ENCODE measurements at places on chromosomes 13 and 19.
A peak's percentile ranks its signal among the peaks of the same experiment; 100 is the strongest.

DNA sequence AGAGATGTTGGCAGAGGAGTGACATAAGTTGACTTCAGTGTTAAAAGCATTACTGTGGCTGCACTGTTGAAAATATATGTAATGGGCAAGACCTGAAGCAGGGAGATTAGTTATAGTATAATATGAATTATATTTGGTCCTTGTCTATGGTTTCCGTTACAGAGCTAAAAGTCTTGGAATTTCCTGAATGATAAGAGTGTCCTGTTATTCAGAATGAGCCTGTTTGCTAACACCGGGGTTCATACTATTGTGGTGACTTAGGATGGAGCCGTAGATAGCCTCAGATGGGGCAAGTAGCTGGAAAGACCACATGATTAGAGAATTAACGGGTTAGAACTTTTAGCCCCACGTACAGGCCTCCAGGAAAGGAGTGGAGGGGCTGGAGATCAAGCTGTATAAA is 5.7 kb downstream of the USPL1 start:
- no peak for DNase-seq

DNA sequence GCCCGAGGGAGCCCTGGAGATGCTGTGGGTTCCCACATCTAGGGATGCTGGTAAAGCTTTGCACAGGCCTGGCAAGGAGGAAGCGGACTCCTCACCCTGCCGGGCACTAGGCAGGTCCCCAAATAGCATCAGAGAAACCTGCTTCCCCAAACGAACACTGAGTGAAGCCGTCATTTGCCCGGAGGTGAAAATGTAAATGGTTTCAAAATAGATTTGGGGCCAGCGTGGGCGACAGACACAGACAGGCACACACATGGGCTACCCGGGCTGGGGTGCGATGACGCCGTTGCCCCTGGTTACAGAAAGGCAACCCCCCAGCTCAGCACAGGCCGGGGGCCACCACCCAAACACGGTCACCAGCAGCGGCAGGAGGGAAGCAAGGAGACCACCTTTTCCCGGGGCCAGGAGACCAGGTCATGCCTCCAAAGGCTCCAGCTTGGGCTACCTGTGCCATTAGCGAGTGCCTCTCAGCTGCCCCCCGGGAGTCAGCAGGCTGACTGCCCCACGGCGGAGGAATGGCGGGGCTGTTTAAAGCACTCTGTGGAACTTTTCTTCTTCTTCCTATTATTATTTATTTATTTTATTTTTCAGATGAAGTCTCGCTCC is 47.5 kb upstream of the NDUFS7 start:
- DNase-seq, result no peak

GRCh38 chr19:51000981-51001380 is 423 bp downstream of the KLK8 start:
- DNase-seq, result no peak

GRCh38 chr13:80979035-80979641 is 638.2 kb upstream of the SPRY2 start:
- peak; percentile 14 for DNase-seq

DNA sequence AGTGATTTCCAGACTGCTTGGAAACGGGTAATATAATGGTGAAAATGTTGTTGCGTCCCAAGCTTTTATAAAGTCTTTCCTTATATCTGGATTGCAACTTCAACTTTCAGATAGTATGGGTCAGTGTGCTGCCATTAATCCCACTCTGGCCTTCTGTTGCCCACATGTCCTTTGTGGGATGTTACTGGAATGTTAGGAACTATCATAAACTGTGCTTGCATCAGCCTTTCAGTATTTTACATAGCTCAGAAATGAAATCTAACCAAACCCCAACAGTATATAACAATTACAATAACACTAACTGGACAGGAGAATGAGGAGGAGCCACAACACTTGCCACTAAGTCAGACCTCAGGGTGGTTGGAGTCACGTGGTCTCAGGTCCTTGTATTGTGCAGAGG is 78.9 kb downstream of the LNX2 start:
- no peak for DNase-seq

DNA sequence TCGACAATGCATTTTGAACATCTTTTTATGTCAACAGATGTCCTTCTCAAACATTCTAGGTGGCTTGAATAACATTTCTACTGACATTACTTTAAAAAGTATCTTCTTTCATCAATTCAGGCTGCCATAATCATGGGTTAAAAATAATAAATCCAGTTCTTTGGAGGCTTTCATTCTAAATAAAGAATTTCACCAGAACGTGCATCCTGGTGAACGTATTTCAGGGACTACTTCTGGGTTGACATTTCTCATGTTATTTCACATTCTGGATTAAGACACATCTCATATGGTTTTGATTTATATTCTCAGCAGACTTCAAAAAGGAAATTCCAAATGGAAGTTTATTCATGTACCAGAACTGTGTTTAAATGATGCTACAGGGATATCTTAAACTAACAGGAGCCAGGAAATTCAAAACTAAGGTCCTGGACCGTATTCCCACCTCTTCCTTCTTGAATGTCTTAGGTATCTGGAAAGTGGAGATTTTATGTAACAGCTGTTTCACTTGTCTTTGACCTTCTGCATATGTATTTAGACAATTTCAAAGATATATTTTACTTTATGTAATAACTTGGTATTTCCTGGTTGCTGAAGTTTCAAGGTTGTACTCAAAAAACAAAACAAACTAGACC is 107.2 kb downstream of the STARD13 start:
- DNase-seq, result no peak

DNA sequence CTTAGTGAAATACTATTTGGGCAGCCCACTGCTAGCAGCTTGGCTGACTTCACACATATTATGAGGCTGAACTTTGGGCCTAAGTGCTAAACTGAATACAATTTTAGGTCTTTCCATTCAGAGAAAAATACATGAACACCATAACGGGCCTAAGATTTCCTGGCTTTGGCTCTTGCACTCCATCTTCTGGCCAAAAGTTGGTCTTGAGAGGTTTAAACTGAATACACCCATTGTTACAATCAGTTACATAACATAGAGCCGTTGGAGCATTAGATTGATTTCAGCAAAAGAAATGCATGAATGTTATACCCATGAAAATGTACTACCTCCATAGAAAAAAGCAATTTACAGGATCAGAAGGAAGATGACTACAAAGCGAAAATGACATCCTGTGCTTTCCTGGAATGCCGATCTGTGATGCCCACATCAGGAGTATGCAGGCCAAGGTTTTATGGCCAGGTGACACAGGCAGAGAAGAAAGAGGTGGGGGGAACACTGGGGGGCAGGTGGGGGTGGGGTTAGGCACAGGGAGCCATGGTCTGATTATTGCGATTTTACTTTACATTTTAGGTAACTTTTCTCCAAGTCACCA is 11.1 kb upstream of the SHISA2 start:
- peak; percentile 52 for DNase-seq

GRCh38 chr19:940591-941291 is 14.9 kb downstream of the ARID3A start:
- peak; percentile 74 for DNase-seq

DNA sequence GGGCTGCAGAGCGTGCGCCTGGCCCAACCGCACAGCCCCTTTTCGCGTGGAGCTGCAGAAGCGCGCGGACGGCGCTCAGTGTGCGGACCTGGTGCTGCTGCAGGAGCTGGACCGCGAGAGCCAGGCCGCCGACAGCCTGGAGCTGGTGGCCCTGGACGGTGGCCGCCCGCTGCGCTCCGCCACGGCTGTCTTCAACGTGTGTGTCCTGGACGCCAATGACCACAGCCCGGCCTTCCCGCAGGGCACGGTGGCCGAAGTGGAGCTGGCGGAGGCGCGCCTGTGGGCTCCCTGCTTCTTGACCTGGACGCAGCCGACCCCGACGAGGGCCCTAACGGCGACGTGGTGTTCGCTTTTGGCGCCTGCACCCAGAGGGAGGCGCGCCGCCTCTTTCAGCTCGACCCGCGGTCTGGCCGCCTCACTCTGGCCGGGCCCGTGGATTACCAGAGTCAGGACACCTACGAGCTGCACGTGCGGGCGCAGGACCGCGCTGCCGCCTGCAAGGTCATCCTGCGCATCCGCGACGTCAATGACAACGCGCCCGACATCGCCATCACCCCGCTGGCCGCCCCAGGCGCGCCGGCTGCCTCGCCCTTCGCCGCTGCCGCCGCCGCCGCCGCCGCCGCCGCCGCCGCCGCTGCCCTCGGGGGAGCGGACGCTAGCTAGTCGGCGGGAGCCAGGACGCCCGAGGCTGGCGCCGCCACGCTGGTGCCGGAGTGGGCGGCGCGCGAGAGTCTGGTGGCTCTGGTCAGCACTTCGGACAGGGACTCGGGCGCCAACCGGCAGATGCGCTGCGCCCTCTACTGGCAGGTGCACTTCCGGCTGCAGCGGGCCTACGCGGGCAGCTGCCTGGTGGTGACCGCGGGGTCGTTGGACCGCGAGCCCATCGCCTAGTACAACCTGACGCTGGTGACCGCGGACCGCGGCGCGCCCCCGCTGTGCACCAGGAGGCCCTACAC is 172.2 kb downstream of the OLFM4 start:
- no peak for DNase-seq

GRCh38 chr19:2567580-2567979 is 91.7 kb downstream of the GADD45B start:
- no peak for DNase-seq

- no peak for DNase-seq
Observed at GRCh38 chr13:85828094-85828684, 29.0 kb upstream of the SLITRK6 start.

DNA sequence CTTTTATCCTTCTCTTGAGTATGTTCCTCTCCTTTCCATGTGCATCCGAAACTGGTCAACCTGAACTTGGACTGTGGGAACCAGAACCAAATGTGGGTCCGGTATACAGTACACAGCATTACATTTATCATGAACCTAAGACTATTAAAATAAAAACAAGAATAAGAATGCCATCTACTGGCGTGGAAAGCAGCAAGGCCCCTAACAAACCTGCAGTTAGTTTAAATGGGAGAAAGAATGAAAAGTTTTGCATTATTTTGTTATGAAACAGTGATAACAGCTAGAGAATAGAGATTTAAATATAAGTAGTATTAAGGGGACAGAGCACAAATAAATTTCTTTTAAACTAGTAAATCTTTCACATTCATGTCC is 159.5 kb downstream of the RBM26 start:
- no peak for DNase-seq

DNA sequence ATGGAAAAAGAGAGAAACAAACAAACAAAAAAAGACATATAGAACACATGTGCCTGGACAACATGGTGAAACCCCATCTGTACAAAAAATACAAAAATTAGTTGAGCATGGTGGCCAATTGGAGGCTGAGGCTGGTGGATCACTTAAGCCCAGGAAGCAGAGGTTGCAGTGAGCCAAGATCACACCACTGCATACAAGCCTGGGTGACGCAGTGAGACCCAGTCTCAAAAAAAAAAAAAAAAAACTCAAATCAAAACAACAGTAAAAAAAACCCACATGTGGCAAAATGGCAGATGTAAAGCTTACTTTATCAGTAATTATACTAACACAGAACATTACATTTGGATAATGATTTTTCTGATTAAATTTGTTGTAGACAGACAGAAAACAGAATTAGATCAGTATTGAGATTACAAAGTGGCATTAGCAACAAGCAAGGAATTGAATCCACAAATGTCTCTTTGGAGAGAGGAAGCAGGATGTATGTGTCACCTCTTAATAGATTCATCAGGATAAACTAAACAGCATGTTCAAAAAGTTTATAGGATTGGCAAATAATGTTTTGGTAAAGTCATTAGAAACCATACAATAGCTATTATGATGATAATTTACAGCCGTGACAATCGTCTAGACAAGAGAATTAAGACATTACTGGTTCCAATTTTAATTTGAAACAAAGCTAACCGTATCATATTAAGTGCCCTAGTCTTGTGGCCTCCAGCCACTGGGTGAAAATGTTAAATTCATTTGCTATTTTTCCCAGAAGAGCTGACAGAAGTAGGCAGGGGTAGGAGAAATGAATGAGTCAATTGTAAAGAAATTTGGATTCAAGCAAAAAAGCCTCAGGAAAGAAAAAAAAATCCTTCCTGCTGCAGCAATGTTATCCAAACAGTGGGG is 206.0 kb downstream of the FGF14 start:
- no peak for DNase-seq

- DNase-seq, result no peak
Observed at GRCh38 chr13:77412116-77412635, 85.3 kb upstream of the MYCBP2 start.

DNA sequence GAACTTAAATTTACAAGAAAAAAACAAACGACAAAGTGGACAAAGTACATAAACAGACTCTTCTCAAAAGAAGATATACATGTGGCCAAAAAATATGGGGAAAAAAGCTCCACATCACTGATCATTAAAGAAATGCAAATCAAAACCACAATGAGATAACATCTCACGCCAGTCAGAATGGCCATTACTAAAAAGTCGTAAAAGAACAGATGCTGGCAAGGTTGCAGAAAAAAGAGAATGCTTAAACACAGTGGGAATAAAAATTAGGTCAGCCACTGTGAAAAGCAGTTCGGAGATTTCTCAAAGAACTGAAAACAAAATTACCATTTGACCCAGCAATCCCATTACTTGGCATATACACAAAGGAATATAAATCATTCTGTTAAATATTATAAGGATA is 132.7 kb downstream of the UGGT2 start:
- DNase-seq, result no peak

GRCh38 chr13:74773248-74773647 is 639.0 kb upstream of the KLF12 start:
- DNase-seq, result no peak

GRCh38 chr13:83117046-83117445 is 765.2 kb downstream of the SLITRK1 start:
- no peak for DNase-seq

DNA sequence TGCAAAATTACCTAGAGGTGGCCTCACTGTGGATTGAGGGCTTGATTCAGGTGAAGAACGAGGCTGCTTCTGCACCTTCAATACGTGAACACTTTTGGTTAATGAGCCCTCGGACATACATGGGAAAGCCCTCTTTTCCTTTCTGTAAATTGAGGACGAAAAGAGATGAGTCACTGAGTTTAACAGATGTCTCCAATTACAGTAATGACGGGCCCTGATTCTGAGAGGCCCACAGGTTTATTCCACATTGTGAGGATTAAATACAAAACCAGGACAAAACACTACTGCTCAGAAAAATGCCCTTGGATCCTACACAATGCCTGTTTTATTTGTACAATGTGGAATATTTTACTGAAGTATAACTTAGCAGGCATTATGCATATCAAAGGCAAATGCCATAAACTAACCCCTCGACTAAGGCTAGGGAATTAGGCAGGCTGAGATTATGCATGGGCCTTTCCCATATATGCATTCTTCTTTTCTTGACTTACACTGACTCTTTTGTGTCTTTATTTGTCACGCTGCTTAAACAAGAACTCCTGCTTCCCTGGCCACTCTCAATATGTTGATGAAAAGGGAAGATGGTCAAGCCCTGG is 819.9 kb downstream of the OLFM4 start:
- DNase-seq, result no peak
